ENCODE measurements at places on chromosomes 7 and 10.

GRCh38 chr7:75565132-75565837 lies 73.2 kb downstream of the SPDYE5 start:
- no peak for DNase-seq

GRCh38 chr7:136033413-136034031 lies 56.4 kb upstream of the MTPN start:
- no peak for DNase-seq

DNA sequence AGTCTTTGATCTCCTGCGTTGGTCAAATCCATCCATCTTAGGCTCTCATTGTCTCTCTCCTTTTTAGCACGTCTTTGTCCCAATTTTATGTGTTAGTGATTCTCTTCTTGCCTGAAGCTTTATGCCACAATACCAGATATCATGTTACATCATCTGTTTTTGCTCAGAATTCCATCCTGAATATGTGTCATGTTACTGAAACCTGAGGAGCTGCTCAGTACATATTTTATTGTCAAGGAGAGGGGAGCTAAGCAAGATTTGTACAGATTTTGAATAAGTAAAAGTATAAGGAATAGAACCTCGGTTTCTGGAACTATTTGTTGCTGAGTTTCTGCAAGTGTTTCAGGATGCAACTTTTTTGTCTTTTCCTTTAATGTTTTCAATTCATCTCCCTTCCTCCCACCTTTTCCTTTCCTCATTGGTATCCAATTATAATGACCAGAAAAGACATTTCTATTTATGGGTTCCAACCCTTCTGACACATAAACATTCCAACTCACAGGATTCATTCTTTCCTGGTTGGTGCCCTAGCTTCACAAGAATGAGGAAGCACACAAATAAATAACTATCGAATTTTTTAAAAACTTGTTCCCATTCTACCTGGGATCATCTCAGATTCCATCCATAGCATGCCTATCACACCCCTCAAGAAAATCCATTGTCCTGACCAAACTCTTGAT lies 291.8 kb downstream of the CRPPA start:
- no peak for DNase-seq

DNA sequence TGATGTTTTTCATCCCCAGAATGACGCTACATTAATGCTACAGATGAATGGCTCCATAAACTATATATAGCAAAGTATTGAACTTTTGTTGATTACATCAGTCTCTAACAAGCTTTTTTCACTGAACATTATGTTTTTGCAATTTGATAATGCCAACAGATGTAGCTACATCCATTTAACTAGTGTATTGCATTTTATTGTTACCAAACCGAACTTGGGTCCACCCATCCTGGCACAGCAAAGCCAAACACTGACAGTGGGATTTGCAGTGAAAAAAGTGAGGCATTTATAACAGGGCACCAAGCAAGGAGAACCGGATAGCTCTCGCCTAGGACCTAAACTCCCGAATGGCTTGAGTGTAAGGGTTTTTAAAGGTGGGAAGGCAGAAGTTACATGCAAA lies 182.8 kb upstream of the TNS3 start:
- no peak for DNase-seq

- no peak for DNase-seq
These were observed 503.7 kb upstream of the FOXK1 start for GRCh38 chr7:4178416-4178815.

DNA sequence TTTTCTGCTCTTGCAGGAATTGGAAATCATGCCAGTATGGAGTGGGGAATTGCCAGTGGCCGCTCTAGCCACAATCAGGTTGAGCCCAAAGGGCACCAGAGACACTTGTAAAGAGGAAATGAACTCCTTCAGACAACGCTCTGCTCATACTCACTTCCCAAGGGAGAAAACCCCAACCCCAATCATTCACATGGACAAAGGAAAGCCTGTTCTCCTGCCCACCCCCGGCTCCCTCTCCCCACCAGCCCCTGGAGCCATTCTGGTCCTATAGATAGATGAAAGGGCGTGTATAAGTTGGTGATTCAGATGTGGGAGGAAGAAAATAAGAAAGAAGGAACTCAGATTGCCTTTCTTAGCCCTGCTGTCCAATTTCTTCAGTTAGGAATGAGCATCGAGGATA lies 57.4 kb downstream of the GFRA1 start:
- no peak for DNase-seq

- DNase-seq: no peak
These were observed 73.9 kb downstream of the SH3PXD2A start for GRCh38 chr10:103781329-103782061.

GRCh38 chr7:130210181-130210935 lies 2.7 kb downstream of the SSMEM1 start:
- no peak for DNase-seq

DNA sequence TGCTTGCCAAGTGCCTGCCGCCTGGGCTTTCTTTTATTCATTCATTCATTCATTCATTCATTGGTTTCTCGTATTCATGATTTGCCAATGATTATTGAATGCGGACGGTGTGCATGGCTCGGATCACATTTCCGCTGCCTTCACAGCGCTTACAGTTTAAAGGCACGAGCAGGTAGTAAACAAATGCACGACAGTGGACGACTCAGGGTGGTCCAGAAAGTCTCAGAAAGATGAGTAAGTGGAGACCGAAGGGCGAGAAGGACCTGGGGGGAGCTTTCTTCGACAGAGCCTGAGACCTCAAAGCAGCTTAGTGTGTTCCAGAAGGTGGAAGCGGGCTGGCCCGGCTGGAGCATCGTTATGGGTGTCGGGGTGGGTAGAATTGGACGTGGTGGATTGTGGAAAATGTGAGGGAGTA lies 506 bp downstream of the MCM10 start:
- no peak for DNase-seq

DNA sequence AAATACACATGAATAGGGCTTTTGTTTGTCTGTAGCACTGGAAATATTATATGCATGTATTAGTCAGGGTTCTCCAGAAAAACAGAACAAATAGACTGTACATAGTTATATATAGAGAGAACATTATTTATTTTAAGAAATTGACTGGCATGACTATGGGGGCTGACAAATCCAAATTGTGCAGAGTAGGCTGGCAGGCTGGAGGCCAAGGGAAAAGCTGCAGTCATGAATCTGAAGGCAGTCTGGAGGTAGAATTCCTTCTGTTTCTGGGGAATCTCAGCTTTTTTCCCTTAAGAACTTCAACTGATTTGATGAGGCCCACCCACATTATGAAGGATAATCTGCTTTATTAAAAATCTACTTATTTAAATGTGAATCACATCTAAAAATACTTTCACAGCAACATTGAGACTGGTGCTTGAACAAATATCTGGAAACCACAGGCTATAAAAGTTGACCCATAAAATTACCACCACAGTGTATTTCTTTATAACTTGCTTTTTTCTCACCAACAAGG lies 344.2 kb upstream of the KIAA1217 start:
- DNase-seq: no peak

DNA sequence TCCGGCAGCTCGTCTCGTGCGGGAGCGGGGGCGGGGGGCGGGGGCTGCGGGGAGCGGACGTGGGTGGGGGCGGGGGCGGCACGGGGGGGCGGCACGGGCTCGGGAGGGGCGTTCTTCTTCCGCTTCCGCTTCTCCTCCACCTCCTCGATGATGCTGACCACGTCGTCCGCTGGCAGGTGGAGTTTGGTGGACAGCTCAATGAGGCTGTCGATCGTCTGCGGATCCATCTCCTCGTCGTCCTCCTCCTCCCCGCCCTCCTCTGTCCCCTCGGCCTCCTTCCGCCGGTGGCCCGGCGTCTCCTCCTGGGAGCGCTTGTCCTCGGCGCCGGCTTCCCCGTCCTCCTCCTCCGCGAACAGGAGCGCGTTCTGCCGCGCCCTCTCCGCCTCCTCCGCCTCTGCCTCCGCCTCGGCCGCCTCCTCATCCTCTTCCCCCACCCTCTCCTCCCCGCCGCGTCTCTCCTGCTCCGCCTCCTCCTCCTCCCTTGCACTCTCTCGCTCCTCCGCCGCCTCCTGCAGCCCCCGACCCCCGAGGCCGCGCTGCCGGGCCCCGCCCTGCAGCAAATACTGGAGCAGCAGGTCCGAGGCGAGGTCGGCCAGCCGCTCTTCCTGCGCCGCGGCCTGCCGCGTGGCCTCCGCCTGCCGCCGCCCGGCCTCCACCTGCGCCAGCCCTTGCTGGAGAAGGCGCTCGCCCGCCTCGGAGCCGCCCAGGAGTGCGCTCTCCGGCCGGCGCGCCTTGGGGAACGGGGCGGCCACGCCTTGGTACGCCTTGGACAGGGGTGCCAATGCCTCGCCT lies 1.9 kb downstream of the VGF start:
- DNase-seq: no peak

GRCh38 chr10:12980713-12981306 lies 20.7 kb downstream of the CCDC3 start:
- no peak for DNase-seq

DNA sequence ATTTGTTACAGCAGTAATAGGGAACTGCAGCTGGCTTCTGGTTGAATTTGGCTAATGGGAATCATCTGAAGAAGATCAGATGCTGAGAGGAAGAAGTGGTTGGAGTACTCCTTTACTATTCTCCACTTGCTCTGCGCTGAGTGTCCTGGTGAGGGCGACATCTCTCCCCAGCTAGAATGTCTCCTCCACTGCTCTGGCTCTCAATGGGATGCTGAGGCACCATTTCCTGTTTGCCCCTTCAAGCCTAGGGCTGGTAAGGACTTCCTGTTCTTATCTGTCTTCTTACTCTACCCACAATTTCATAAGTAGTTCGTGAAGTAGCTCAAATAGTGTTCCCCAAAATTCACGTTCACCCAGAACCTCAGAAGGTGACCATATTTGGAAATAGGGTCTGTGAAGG lies 43.2 kb upstream of the TES start:
- DNase-seq: no peak

DNA sequence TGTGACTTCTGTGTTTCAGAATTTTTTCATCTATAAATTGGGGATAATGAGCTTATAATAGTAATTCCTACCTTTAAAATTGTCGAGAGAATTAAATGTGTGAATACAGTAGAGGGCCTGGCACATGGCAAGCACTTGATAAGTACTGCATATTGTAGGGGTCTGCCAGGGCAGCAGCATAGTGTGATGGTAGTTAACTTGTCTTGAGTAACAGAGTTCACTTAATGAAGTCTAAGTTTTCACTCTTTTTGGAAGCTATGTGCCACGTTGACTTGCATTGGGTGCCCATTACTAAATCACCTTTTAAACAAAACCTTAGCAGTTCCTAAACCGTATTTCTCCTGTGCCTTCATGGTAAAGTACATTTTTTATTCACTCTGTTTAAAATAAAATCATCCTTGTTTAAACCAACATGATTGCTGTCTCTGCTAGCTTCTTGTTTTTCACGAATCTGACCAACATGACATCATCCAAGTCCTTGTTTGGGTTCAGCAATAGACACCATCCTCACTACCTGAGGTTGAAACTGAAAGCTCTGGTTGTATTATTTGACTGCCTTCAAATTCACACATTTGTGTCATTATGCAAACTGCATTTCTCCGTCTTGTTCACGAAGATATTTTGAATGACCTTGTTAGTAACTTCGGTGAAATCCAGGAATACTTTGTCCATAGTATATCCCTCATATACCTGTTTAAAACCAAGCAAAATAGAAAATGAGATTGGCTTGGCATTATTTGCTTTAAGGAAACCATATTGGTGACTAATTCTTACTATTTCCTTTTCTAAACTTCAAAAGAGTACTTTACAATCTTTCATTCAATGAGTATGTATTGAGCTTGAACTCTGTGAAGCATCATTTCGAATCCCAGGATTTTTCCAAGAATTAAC lies 340.2 kb downstream of the SUGCT start:
- DNase-seq: no peak

DNA sequence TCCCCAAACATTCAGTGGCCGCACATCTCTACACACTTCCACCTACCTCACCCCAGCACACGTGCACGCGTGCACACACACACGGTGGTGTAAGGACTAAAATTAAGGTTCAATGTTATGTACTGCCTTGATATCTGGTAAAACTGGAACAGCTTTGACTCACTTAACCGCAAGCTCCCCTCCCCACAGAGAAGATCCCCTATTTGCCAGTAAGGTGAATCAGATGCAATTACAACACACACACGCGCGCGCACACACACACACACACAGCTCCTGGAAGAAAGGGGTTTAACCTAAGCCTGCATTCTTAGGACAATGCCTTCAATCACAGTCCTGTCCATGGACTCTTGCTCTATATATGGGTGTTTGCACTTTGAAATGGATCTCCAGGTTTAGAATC lies 25.5 kb upstream of the VPS41 start:
- no peak for DNase-seq

DNA sequence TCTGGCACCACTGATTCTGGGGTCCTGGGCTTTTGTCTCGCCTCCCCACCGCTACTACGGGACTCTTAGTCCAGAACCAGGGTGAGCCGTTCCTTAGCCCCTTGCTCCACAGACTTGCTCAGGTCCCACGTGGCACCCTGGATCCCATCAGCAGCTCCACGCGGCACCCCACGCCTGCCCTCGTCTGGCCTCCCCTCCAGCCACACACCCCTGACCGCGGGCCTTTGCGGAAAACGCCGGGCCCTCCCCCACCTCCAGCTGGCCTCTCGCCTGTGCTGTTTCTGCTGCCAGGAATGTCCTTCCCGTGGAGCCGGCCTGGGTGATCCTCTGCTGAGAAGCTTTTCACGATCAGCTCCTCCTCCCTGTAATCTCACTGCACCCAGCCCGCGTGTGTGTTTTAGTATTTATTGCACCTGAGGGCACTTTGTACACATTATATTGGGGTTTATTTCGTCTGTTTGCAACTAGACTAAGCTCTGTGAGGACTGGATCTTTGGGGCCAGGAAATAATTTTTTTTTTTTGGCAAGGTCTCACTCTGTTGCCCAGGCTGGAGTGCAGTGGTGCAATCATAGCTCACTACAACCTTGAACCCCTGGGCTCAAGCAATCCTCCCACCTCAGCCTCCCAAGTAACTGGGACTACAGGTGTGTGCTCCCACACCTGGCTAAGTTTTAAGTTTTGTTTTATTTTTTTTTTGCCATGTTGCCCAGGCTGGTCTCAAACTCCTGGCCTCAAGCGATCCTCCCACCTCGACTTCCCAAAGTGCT lies 10.5 kb upstream of the TTYH3 start:
- no peak for DNase-seq

DNA sequence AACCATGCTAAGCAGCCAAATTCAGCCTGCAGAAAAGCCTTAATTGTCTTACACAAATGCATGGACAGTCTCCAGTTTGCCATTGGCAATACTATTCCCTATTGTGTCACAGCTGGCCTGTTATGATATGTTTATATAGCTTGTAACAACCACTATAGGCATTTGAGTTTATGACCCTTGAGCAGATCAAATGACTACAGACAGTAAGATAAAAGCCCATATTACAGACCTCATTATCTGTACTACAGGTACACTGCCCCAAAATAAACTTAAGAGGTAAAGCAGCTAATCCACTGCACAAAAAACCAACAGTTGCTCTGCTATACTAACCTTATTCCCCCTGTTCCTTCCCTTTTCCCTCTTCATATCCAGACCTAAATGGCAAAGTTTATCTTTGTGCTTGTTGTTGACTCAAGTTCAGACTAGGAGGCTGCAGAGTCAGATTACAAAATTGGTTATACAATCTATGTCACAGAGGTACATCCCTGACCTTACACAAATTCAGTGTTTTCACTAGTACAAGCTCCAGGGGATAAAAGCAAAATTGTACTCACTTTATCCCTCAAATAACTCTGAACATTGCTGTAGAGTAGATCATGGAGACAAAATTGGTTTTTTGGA lies 218.4 kb downstream of the GRM8 start:
- DNase-seq: no peak

GRCh38 chr10:95308389-95309302 lies 17.8 kb upstream of the PDLIM1 start:
- DNase-seq: no peak

All from stimulated activated CD8-positive, alpha-beta memory T cell treated with anti-CD3 and anti-CD28 coated beads, Interleukin-2, amount 100 ng/mL, for 48 hours (primary cell).